Dorsolateral prefrontal cortex (tissue), 122 donors: ENCODE measurements at places on chromosomes 11 and 22.
A peak's percentile ranks its signal among the peaks of the same experiment; 100 is the strongest.

DNA sequence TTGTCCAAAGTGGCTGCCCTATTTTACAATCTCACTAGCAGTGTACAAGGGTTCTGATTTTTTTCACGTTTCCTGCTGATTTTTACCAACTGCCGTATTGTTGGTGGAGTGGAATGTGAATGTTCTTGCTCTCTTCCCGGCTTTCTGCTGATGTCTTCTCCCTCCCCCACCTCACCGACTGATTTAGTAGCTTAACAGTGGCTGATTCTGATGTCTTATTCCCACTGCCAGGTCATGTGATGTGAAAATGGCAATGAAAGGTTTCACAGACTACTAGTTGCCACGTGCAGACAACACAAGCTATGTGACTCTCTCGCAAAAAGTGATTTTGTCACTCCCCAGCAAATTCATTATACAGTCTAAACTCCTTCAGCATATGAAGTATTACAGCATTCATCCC is 17.3 kb upstream of the NEU3 start:
- peak; percentile 45 for DNase-seq

GRCh38 chr11:115885535-115886421 is 381.6 kb upstream of the CADM1 start:
- no peak for DNase-seq

- DNase-seq: no peak
Measured at GRCh38 chr22:37454857-37455686, 27.8 kb upstream of the ELFN2 start.

DNA sequence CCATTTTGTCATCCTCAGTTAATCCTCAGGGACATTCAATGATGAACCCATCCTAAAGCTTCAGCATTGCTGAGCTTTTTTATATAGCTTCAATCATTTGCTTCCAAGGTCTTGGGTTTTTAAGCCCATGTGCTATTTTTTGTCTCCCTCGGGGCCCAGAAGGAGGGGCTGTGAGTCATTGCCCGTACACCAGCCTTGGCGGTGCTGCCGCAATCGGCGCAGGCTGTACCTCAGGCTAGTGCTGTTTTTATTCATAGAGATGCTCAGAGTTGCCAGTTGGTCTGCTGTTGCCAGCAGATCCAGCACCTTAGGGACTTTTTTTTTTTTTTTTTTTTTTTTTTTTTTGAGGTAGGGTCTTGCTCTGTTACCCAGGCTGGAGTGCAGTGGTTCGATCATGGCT is 35.5 kb downstream of the ACO2 start:
- peak; percentile 73 for DNase-seq

- DNase-seq: peak; percentile 31
Measured at GRCh38 chr11:9231848-9232177, 33.3 kb downstream of the DENND5A start.

- DNase-seq: no peak
Measured at GRCh38 chr11:13448876-13449275, 14.1 kb downstream of the BTBD10 start.

GRCh38 chr11:44530413-44531115 is 34.9 kb upstream of the CD82 start:
- DNase-seq: no peak

- DNase-seq: no peak
Measured at GRCh38 chr11:88275636-88276035, 61.9 kb downstream of the CTSC start.

DNA sequence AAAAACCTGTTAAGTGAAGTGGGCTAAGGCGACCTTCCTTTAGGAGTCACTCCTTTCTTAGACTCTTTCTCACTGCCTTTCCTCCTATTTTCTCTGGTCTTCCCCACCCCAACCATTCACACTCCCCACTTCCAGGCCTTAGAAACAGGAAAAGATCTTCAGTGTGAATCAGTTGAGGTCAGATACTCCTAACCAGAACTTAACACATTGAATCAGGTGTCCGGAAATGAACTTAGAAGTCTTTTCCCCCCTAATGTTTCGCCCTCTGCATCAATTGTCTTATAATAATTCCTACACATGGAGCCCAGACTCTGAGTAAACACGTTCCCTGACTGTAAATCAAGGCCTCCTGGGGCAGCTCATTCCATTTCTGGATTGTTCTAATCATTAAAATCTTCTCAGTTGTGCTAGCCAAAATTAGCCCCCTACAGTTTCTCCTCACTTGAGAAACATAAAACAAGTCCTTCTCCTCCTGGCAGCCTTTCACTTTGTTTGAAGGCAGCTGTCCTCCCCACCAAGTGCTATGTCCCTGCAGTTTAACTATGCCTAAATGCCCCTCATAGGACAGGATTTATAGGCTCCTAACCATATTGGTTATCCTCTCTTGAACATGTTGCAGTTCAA is 32.7 kb upstream of the USP47 start:
- DNase-seq: no peak

DNA sequence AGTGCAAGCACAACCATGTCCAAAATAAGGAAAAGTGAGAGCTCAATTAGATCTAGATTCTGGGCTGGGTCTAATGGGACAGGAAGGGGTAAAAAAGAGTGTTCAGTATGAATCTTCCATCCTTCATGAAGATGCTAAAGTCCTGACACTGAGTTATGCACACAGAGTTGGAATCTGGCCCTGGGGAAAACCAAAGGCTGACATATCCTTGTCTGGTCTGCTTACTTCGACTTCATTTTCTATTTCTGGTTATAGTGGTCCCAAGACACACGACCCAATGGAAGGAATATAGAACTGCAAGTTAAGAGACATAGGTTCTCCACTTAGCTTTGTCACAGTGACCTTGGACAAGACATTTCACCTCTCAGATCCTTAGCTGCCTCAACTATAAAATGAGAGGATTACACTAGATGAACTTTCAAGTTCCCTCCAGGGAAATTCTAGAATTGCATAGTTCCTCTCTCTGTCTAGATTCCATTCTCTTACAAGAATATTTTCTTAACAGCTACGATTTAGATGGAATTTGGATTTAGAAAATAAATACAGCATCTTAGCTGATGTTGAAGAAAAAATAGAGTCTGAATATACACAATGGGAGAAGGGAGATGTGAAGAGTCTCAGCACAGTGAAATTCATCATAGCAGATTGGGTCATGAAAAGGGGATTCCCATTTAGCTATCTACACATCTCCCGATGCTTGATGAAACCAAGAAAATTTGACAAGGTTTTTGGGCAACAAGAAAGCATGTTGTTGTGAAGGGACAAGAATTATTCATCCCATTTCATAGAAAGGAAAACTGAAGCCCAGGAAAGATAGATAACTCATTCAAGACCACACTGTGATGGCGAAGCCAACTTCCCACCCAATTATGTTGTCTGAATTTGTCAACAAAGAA is 3.3 kb downstream of the BLID start:
- no peak for DNase-seq

DNA sequence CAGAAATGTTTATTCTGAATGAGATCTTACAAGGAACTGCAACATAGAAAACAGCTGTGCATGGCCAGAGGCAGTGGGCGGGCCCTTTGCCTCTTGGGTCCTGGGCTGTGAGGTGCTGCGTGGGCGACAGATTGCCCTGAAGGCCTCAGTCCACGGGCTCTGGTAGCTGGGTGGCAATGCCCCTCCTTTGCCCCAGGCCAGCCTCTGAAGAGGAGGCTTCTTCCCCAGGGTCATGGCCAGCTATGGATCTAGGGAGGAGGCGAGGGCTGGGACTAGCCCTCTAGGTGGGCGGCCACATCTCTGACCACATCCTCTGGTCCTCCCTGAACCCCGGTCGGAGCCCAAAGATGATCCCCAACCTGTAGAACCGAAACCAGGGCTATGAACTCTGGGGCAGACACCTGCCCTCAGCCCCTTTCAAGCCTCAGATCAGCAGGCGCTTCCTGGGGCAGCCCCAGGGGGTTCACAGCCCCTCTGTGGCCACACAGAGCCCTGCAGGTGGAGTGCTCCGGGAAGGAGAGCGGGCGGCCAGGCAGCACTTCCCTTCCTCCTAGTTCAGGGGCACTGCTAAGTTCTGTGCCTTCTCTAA is 6.6 kb upstream of the CDC42BPG start:
- no peak for DNase-seq

DNA sequence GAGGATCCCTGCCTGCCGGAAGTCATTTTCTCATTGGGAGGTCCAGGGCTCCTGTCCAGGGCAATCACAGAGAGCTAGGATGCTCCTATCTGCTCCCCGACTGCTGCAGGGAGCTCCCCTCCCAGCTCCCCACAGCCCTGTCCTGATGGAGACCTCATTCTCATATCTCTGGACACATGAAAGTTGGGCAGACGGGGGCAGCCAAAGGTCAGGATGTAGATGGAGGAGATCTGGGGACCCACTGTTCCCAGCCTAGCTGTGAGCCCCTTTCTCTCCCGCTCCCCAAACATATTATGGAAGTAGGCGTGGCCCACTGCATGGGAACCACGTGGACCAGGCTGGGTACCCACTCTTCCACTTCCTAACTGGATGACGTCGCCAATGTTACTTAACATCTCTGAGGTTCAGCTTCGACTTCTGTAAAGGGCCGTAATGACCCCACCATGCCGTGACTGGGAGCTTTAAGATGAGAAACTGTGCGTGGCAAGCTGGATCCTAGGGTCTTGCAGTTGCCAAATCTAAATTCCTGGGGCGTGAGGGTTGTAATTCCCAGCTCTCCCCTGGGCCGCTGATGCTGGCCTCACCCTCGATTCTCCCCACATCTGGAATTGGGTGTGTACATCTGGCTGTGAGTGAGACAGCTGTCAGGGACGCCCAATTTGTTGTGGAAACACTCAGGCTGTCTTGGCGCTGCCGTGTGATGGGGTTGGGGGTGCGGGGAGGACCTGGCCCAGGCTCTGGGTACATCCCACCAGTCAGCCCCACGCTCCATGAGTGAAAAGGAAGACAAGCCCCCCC is 1.8 kb downstream of the CDC42EP2 start:
- DNase-seq: no peak

DNA sequence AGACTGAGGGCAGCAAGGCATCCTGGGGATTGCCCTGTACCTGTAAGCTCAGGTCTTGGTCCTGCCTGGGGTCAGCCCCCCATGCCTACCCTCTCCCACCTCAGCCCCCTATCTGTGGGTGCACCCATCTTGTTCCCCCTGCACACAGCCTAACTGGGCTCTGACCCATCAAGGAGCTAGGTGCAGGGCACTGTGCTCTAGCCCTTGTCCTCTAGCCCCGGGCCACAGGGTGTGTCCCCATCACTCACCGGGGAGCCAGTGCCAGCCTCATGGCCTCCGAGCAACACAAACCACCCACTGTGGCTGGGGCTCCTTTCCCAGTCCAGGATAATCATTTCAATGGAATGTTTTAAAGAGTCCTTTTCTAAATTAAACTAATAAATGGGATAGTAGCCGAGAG is 293.9 kb upstream of the PLET1 start:
- no peak for DNase-seq

GRCh38 chr11:60498853-60499252 is 6.3 kb downstream of the MS4A12 start:
- DNase-seq: no peak

- no peak for DNase-seq
Measured at GRCh38 chr22:37920126-37920525, 14.0 kb downstream of the MICALL1 start.

- DNase-seq: no peak
Measured at GRCh38 chr11:106446955-106447354, 369.5 kb downstream of the AASDHPPT start.

DNA sequence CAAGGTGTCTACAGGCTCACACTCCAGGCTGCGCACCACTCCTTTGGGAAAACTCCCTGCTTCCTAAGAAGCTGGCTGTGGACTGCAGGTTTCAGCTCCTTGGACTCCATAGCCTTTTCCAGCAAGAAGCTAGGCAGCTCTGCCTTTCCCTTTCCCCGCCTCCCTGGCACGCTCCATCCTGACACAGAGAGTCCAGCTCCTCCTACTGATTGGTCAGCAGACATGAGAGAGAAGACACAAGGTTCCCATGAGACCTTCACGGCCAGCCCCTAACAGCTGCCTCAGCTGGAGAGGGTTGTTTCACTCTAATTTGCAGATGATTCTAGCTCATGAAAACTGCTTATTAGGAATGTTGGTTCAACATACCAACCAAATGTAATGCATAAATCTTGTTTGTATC is 27.6 kb downstream of the TENM4 start:
- peak; percentile 52 for DNase-seq

GRCh38 chr11:58097437-58097836 is 27.9 kb downstream of the OR9I1 start:
- no peak for DNase-seq

GRCh38 chr22:20039683-20040325 is 18.9 kb downstream of the TANGO2 start:
- no peak for DNase-seq

DNA sequence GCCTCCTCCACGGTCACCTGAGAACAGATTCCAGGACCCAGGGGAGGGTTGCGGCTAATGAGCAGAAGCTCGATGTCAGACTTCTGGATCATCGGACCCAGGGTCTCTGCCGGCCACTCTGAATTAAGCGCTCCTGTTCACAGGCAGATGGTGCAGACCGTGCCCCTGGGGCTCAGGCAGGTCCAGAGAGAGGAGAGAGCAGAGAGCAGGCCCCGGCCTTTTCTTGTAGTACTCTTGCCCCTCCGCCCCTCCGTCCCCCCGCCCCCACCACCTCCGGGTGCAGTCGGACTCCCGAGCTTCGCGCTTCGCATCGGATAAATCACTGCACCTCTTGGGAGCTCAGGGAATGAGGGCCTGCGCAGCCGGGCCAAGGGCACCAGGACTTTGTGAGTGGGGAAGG is 50.3 kb downstream of the RPS6KA4 start:
- no peak for DNase-seq
